ENCODE measurements at places on chromosomes 11 and 22. TPM values are rescaled to one million over a fixed set of nuclear protein-coding genes. Genes with fewer than 3 reads are reported as not detected.

GRCh38 chr22:40376149-40376548 lies 5.8 kb downstream of the SGSM3 start:
- no peak for DNase-seq

Gene C11orf86
- total RNA-seq = not detected

- peak; percentile 86 for DNase-seq
These were observed 38.7 kb upstream of the TTC36 start for GRCh38 chr11:118488480-118489109.

DNA sequence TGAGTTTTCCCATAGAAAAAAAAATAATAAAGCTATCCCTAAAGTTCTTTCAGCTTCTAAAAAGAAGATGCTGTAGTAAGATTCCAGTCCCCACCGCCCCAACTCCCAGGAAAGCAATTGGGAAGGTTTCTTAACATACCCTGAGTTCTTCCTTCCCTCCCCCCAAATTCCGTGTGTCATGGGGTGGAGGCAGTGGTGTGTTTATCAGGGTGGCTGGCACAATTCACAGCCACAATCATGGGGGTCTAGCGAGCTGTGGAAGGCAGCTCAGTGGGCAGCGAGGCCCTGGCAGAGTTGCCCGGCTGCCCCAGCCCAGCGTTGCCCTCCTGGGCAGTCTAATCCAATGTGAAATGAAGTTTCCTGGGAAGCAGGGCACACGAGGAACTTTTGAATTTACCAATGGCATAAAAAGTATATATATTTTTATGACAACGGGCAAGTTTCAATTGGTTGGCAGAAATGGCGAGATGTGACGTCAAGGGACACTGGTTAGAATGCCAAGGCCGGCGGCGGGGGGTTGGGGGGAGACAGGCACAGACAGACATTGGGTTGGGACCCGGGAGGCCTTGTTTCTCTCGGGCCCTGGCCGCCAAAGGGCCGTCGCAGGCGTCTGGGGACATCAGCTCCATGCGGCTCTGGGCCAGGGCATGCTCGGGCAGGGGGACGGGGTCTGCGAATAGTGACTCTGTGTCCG lies 80.7 kb upstream of the PPARA start:
- peak; percentile 56 for DNase-seq

Gene UBQLNL
- 0.17 TPM for total RNA-seq

Gene SLC15A3
- 1.8 TPM for total RNA-seq

GRCh38 chr22:34017205-34017604 lies 96.9 kb upstream of the LARGE1 start:
- no peak for DNase-seq

- DNase-seq = no peak
These were observed 85.0 kb downstream of the ATG16L2 start for GRCh38 chr11:72899238-72899637.

DNA sequence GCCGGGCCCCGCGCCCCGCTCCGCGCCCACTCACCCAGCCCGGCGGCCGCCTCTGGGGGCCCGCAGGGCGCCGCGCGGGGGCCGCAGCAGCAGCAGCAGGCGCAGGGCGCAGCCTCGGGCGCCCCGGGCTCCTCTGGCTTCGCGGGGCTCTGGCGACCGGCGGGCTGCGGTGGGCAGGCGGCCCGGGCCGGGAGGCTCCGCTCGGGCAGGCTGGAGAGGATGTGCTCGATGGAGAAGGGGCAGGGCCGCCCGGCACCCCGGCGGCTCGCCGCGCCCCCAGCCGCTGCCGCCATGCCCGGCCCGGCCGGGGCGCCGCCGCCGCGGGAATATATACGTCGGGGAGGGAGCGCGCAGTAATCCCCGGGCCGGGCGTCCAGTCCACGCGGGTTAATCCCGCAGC lies at the start of gene GSC2:
Gene GSC2 (minus strand): TSS at position 302 of the 400 bp plus-strand sequence. CDS start 9 bp downstream, at position 293.
- no peak for DNase-seq

DNA sequence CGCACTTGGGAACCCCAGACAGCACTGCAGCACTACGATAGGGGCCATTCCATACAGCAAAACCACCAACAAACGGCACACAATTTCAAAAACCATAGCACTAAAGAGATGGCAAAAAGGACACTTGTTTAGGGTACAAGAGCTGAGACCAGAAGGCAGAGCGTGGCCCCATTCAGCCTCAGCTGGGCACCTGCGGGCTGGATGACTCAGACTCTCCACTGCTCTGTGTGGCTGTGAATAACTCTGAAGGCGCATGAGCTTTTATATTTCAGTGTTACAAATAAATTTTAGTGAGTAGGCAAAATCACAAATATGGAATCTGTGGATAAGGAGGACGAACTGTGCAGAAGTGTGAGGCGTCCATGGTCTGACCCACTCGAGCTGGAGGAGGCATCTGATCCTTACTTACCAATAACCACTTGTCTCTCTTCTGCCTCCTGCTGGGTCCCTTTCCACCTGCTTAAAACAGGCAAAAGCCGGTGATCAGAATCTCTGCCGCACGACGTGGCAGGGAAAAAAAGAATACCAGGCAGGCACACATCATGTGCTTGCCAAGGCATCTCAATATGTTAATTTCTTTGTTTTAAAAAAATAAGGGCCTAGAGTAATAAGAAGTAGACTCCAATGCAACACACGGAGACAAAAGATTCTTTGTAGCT lies 325.7 kb downstream of the SHANK2 start:
- no peak for DNase-seq

DNA sequence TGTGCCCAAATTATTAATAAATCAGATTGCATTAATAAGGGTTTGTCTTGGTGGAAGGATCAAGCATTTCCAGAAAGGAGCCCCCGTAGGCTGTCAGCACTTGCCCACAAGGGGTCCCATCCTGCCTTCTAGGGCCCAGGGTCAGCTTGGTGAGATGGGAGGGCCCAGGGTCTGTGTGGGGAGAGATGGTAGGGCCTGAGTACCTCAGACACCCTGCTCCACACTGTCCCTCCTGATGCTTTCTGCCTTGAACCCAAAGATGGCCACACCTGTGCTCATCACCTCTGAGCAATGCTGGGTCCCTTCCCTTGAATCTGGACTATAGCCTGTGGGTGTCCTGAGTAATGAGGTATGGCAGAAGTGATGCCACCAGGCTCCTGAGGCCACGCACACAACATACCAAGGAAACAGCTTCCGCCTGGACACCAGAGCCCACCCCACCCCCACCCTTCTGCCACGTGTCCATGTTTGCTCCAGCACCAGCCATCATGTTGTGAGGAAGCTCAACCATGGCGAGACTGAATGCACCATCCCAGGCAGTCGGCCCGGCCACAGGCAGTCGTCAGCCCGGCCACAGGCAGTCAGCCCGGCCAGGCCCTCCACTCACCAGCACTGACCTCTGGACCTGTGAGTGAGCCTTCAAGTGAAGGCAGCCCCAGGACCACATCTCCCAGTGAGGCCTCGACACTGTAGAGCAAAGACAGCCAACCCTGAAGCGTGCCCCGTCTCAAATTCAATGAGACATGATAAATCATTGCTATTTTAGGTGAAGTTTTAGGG lies 6.8 kb downstream of the BET1L start:
- no peak for DNase-seq

DNA sequence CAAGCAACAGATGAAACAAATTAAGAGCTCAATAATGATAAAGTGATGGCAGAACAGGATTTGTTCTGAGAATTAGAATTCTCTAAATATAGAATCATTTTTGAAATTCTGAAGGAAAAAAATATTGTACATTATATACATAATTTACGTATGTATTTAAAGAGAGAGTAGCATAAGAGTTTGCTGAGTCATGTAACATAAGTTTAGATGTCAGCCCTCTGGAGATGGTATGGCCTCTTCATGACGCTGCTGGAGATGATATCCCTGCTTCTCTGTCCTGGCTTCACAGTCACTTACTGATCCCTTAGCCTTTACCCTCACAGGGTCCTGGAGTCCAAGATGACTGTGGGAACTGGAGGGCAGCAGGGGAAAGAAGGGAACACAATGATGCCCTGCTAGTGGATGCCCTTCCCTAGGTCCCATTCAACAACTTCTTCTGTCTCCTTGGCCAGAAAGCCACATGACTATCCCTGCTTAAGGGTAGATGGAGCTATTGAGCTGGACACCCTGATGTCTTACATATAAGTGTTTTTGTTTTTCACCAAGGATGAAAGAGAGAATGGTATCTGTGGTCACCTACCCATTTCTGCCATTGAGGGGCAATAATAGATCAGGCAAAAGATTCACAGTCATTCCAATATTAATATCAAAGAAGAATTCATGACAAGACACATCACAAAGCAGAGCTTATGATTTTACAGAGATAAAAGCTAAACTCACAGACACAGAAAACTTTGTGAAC lies 753.1 kb downstream of the TBC1D22A start:
- DNase-seq = no peak

GRCh38 chr11:36743039-36743438 lies 145.0 kb upstream of the RAG2 start:
- no peak for DNase-seq

GRCh38 chr11:62020661-62021060 lies 53.2 kb upstream of the FTH1 start:
- no peak for DNase-seq

Gene MMP27
- total RNA-seq = not detected

- no peak for DNase-seq
These were observed 35.0 kb upstream of the EHF start for GRCh38 chr11:34585735-34586487.

Gene KRTAP5-7
- not detected for total RNA-seq

- no peak for DNase-seq
These were observed 36.2 kb upstream of the CLMP start for GRCh38 chr11:123231256-123231655.

Gene MOV10L1
- not detected for total RNA-seq

Gene LUZP2
- total RNA-seq = not detected

- no peak for DNase-seq
These were observed 60.0 kb downstream of the DKK3 start for GRCh38 chr11:11948242-11948947.

Gene OR5AP2
- total RNA-seq = not detected

All from activated CD4-positive, alpha-beta memory T cell treated with anti-CD3 and anti-CD28 coated beads for 36 hours (primary cell).